ENCODE measurements at places on chromosomes 11 and 22.
A peak's percentile ranks its signal among the peaks of the same experiment; 100 is the strongest.

GRCh38 chr22:41524809-41525449, 19.3 kb downstream of the POLR3H start:
- peak; percentile 47 for DNase-seq

DNA sequence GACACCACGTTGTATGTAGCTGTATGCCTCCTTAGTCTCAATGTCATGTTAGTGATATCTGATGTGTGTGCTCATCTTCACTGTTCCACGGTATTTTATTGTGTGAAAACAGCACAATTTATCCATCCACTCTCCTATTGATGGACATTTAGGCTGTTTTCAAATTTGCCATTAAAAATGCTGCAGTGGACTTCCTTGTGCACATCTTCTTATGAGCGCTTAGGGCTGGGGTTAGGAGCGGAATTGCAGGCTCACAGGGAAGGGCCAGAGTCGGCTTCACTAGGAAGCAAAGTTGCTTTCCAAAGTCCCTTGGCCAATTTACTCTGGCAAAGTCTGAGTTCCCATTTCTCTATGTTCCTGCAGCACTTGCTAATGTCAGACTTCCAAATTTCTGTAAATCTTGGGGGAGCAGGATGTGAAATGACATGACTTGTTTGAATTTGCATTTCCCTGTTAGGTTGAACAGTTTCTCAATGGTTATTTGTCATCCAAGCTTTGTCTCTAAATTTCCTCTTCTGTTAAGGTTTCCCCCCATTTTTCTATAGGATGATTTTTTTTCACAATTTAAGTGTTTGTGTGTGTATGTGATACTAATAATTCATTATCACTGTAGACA, 75.4 kb downstream of the MYEOV start:
- DNase-seq: peak; percentile 20

- no peak for DNase-seq
These were observed 98.2 kb upstream of the IGLL5 start for GRCh38 chr22:22789233-22789921.

- DNase-seq: no peak
These were observed 443 bp downstream of the BTBD18 start for GRCh38 chr11:57751176-57751575.

DNA sequence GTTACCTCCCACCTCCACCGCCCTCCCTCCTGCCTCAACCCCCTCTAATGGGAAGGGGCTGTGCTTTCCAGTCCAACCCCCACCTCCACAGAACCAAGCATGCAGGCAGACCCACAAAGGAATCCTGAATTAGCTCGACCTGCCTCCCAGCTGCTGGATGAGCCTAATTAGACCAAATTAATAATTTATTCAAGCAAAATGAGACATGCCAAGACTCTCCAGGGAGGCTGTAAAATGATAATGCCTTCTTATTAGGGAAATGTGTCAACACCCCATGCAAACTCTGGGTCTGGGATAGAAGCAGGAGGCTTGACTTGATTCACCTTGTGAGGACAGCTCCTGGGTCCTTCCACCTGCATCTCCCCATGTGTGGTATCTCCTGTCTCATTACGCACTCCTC, 59.4 kb upstream of the HMGXB4 start:
- DNase-seq: no peak

GRCh38 chr11:75639762-75640181, 29.1 kb downstream of the MAP6 start:
- DNase-seq: peak; percentile 70

- DNase-seq: no peak
These were observed 5.7 kb upstream of the MUC5B start for GRCh38 chr11:1217151-1217550.

GRCh38 chr22:25396615-25397200, 167.8 kb upstream of the GRK3 start:
- no peak for DNase-seq

DNA sequence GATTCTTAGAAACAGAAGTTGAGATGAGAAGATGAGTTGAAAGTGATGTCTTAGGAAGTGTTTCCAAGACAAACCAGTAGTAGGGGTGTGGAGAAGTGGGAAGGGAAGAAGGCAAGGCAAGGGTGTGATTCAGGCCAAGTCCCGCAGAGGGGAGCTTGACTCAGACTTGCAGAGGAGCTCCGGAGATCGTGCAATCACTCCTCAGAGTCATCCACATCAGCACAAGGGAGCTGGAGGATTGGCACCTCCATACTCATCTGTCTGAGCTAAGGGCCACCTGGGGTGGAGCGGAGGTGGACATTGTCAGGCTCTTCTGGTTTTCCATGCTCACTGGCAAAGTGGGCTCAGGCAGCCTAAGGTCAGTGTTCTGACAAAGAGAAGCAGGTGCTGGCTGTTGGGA, 44.4 kb downstream of the CHRDL2 start:
- DNase-seq: peak; percentile 53

DNA sequence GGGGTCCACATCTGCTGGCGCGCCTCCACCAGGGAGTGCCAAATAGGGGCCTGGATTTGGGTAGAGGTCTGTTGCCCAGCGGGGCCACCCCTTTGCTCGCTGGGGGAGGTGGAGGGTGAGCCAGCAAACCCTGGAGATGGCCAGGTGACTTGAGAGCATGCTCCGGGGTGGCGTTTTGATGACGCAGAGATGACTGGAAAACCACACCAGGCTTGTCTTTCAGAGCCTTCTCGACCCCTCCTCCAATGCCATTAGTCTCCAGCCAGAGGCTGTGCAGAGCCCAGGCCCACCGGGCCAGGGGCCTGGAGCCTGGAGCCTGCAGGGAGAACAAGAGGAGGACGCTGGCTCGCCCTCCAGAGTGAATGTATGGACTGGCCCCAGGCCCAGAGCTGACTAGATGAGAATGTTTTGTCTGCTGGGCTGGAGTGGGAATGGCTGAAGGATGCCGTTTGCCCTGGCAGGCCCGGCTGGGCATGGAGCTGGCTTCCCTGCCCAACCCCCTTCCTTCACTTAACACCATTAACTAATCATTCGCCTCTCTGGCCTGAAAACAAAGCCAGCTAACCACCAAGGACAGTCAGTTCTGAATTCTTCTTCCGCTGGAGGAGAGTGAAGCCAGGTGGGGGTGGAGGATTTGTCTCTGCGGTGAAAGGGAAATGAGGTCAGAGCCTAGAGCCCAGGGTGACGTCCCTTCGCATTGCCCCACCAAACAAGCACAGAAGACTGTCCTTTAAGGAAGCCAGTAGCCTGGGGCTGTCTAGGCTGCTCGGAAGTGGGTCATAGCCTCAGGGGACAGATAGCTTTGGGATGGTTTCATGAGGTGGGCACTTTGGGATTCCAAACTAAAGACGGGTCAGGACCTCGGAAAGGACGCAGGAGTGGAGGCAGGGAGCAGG, 1.6 kb upstream of the MCAM start:
- DNase-seq: peak; percentile 22

Data from inflammatory macrophage treated with lipopolysaccharide for 1 hour (primary cell).